AG20443 (cell line): ENCODE measurements at places on chromosomes 6 and 20.

DNA sequence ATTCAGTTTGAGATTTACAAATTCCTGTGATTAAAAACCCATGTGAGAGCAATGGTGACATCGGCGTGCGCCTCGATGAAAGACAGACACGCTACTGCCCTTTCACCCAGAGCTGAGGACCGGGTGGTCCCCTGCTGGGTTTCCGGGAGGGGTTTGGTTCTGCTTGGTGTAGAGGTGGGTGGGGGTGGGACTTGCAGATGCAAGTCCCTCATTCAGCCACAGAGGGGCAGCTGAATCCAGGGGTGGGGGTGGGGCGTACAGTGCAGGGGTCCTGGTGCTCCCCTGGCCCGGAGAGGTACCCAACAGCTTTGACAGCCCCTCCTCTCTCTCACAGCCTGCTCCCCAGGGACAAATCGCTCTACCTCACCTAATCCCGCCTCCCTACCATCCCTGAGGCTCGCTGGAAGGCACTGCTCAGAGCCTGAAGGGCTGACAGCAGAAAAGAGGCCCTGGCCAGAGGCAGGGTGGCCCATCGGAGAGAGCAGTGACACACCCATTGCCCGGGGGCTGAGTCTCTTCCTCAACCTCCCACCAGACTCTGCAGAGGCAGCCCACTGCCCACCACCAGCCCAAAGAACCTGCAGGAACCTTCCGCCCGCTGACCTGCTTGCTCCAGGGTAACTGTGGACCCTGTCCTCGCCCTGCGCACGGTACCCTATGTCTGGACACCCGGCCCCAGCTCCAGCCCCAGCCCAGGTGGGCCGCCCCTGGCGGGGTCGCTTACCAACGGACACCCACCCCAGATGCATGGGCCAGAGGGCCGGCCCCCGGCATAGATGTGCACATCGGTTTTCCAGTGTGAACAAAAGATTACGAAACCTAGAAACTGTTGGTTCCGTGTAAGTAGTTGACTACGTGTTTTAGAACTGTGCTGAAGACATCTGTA, 118.4 kb downstream of the JPH2 start:
- no peak for DNase-seq

GRCh38 chr20:8306937-8307336, 174.9 kb downstream of the PLCB1 start:
- no peak for DNase-seq

- no peak for DNase-seq
Measured at GRCh38 chr6:136474241-136474640, 76.0 kb downstream of the MAP7 start.

- DNase-seq = peak; percentile 79
Measured at GRCh38 chr6:7137335-7138045, 29.7 kb downstream of the RREB1 start.

DNA sequence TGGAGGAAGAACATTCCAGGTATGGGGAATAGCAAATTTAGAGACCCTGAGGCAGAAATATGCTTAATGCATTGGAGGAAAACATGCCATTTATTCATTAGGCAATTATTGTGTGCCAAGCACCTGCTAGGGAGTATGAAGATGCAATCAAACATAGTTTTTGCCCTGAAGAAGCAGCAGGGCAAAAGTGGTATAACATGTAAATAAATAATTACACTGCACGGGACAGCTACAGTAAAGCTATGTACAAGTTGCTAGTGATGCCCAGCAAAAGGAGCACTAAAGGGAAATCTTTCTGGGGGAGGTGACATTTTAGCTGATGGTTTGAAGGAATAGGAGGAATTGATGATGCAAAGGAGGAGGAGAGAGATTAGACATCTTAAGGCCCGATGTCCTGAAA, 624 bp upstream of the TJAP1 start:
- no peak for DNase-seq

GRCh38 chr6:107690643-107691061, 133.5 kb downstream of the SCML4 start:
- DNase-seq = peak; percentile 51

GRCh38 chr20:18091623-18092022, 33.9 kb upstream of the OVOL2 start:
- no peak for DNase-seq

GRCh38 chr20:56758706-56759105, 129.6 kb downstream of the TFAP2C start:
- no peak for DNase-seq

GRCh38 chr6:43776115-43776798, 6.2 kb downstream of the VEGFA start:
- DNase-seq = no peak

DNA sequence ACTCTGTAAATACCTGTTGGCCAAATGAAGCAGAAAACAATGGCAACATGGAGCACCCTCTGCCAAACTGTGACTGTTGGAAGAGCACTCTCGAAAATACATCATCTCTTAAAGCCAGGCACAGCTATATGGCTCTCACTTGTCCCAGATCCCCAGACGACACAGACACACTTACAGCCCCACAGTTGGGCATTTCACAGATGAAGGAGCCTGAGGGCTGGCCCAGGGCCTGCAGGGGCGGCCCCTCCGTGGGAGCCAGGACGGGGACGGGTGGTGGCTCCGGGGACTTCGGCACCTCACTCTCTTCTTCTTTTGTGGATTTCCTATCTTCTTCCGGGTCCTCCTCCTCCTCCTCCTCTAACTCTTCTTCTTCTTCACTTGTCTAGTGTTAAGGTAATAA, 18.4 kb upstream of the MRPS10 start:
- DNase-seq = no peak

DNA sequence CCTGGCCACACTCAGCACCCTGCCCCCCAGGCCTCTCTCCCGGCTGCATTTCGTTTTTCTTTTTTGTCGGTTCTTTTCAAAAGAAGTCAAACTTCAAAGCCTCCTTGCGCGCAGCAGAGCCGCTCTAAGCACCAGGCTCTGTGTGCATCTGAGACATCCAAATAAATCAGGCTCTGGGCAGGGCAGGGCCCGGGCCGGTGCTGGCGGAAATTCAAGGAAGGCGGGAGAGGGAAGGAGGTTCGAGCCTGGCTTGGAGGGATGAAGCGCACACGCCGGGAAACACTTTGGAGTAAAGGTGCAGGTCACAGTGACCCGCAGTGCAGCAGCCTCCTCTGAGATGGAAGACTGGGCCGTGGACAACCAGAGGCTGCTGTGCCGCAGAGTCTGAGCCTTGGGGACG, 5.8 kb downstream of the GATA5 start:
- no peak for DNase-seq

DNA sequence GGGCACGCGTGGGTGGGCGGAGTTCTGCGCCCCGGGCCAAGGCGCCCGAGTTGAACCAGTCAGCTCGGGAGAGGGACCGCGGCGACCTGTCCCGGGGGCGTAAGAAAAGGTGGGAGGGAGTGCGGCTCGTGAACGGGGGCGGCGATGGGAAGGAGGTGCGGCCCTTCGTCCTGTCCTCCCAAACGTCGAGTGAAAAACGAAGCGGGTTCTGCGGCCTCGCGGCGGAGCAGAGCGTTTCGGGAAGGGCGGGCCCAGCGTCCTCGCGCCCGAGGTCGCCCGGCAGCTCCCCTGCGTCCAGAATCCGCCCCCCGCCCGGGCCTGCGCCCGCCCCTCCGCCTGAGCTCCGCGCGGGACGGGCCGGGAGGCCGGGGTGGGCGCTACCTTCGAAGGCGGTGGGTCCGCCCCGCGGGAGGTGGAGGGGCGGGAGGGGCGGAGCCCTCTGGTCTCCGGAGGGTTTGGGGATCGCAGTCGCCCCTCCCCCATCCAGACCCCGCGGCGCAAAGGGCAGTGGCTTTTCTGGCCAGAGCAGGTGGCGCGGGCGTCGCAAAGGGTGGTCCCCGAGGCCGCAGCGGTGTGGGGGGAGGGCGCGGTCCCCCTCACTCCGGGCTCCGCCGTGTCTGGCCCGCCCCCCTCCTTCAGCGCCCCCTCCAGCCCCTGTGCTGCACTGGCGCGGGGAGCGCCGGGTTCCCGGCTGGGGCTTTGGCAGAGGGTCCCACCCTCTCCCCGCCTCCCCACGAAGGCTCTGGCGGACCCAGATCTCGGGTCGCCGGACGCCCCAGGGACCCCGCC, 838 bp downstream of the STMN3 start:
- no peak for DNase-seq

DNA sequence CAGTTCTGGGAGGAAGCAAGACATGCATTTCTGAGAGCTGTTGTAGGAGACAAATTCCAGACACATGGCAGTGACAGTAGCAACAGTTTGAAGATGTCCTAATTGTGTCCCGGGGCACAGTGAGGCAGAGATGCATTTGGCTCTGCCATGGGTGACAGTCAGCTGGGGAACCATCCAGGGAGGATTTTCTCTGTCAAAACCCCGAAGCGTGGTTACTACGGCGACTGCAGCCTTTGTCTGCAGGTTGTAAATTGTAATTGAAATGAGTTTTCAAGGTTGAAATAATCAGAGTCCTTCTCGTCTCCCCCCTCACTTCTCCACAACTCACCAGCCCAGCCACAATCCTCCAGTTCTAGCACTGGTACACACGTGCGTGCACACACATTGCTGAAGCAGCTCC, 100.1 kb downstream of the GRM4 start:
- DNase-seq = no peak

DNA sequence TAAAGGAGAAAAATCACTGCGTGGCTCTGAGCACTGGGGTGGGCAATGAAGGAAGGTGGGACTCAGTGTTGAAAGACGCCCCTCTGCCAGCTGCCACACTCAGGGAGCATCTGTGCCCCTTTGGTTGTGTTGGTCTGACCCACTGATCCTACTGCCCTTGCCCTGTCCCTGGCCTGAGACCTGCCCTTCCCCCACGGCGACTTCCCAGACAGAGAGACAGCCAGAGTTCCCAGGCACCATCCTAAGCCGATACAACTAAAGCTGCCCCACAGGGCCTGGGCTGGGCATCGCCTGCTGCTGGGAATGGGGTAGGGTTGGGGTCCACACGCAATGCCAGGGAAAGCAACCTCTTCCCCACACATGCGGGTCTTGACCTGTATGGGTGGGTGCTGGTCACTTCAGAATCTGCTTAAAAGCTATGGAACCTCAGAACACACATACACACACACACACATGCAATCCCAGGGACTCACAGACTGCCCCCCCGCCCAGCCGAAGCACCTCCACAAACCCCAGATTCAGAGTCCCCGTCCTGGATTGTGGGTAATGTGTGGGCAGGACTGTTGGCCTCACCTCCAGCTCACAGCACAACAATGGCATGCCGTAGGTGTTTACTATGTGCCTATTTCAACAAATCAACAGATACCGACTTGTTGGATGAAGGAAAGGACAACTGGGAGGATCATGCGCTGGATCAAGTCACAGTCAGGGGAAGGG, 10.9 kb upstream of the SPDEF start:
- no peak for DNase-seq

DNA sequence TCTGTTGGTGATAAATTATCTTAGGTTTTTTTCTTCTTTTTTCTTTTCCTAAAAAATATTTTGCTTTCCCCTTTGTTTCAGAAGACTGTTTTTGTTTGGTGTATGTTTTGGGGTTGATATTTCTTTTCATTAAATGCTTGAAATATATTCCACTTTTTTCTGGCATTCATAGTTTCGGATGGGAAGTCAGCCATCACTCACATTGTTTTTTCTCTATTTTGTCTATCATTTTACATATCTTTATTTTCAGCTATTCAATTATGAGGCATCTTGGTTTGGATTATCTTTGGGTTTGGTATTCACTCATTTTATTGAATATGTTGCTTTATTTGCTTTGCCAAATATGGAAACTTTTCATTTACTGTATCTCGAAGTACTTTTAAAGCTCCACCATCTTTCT, 600.5 kb upstream of the EYS start:
- DNase-seq = no peak

- no peak for DNase-seq
Measured at GRCh38 chr6:1608222-1609040, 1.3 kb upstream of the FOXC1 start.

GRCh38 chr6:169085466-169085865, 168.2 kb downstream of the THBS2 start:
- no peak for DNase-seq

DNA sequence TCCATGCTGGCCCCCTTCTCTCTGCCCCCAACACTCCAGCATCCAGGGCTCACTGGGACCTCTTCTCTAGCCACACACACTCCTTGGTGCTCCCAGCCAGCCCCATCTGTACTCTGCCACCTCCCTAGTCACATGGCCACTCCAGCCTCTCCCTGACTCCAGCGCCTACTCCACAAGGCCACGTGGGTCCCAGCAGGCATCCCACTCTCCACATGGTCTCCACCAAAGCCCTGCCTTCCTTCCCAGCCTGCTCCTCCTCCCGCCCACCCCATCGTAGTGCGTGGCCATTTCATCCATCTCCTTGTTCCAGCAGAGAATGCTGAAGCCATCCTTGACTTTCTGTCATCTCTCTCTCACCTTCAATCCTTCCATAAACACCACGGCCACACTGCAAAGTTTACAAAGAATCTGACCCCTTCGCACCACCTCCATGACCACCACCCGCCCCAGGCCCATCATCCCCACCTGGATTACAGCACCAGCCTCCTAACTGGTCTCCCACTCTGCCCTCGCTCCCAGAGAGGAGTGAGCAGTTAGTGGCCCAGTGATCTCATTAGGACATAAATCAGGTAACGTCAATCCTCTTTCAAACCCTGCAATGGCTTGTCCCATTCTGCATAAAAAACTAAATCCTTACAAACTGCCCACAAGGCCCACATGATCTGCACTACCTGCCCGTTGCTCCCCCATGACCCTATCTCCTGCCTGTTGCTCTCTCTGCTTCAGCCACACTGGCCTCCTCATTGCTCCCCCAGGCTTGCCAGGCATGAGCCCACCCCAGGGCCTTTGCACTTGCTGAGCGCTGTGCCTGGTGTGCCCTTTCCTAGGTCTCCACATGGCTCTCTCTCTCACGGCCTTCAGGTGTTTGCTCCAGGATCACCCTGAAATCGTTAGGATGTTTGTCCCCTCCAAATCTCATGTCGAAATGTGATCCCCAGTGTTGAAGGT, 96.2 kb downstream of the GRM4 start:
- no peak for DNase-seq

DNA sequence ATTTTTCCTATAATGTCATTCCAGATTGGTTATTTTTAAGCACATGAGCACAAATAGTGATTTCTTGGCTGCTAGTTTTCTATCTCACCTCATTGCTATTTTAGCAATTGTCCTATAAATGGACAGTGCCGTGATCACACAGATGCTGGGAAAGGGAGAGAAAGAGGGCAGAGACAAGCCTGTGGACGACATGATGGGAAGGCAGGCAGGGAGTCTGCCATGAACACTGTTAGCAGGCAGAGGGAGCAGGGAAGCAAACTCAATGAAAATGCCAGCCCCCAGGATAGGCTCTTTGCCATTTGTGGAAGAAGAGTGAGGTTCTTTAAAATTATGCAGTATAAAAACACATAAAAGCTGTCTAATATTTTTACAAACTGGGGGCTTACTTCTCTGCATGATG, 96.8 kb downstream of the ADTRP start:
- no peak for DNase-seq

- DNase-seq = no peak
Measured at GRCh38 chr20:32227744-32228688, 20.3 kb downstream of the POFUT1 start.
